T-helper 2 cell treated with Interferon-gamma antibody and Interleukin-4, amounts not matched to agents 5 μg/mL and 100 μg/mL, for 36 hours (primary cell): ENCODE measurements at places on chromosomes 4 and X.

GRCh38 chrX:133776072-133776471 is 209.3 kb downstream of the GPC3 start:
- H3K27ac ChIP-seq: no peak overlapping the region
- no peak overlapping the region for H3K4me3 ChIP-seq
- no peaks in the 10 kb centered on the region for H3K4me1 ChIP-seq
- no peaks in the 10 kb centered on the region for H3K36me3 ChIP-seq

DNA sequence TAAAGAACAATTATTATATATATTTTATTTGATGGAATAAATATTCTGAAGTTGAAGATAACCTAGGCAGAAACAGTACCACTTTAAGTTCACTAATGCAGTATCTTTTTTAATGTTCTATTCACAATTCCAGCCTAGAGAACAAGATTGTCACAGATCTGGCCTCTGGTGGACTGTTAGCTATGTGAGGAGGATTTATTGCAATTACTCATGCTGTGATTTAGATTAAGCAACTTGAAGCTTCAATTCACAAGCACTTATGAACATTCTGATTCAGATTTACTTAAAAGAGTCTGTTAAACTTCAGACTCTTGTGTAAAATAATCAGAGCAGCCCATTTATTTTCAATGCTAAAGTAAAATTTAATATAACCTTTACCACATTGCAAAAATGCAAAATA is 1489.8 kb downstream of the STIM2 start:
- no peak for DNase-seq
- no peak overlapping the region for H3K27ac ChIP-seq
- no peak overlapping the region for H3K4me3 ChIP-seq
- H3K27me3 ChIP-seq: no peaks in the 10 kb centered on the region
- H3K4me1 ChIP-seq: no peaks in the 10 kb centered on the region
- H3K36me3 ChIP-seq: no peaks in the 10 kb centered on the region

- peaks cover 6% of the 10 kb centered on the region for H3K4me1 ChIP-seq
- H3K27ac ChIP-seq: no peak overlapping the region
- H3K27me3 ChIP-seq: no peaks in the 10 kb centered on the region
- H3K36me3 ChIP-seq: peaks cover 7% of the 10 kb centered on the region
- DNase-seq: no peak
- no peak overlapping the region for H3K4me3 ChIP-seq
These were observed 39.8 kb upstream of the NAP1L5 start for GRCh38 chr4:88737307-88737941.

DNA sequence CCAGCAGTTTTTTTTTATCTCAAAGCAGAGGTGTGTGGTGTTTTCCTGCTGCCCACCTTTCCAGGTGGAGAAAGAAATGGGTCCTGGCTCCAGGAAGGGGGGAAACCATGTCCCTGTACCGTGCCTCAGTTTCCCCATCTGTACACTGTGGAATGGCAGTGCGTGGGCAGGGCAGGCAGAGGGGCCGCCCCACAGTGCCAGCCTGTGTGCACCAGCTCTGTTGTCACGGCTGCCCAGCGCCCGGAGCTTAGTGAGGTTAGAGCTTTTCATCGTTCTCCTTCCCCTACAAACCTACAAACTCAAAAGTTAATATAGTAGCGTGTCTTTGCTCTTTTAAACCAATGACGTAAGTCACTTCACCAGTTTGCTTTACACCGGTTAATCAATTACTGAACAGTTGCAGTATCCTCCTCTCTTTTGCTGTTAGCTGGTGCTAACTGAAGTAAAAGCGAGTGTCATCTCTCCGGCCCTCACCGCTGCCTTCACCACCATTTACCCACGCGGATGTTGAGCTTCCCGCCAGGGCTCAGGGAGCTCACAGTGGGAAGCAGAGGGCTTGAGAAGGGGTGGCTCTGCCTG is 114.8 kb upstream of the ADRA2C start:
- no peak overlapping the region for H3K4me3 ChIP-seq
- DNase-seq: no peak
- H3K27ac ChIP-seq: no peak overlapping the region
- no peaks in the 10 kb centered on the region for H3K4me1 ChIP-seq
- no peaks in the 10 kb centered on the region for H3K36me3 ChIP-seq

- H3K4me3 ChIP-seq: no peak overlapping the region
- no peak overlapping the region for H3K27ac ChIP-seq
- H3K36me3 ChIP-seq: no peaks in the 10 kb centered on the region
- DNase-seq: no peak
- no peaks in the 10 kb centered on the region for H3K4me1 ChIP-seq
These were observed 811.5 kb upstream of the FRG1 start for GRCh38 chr4:189129044-189129694.

DNA sequence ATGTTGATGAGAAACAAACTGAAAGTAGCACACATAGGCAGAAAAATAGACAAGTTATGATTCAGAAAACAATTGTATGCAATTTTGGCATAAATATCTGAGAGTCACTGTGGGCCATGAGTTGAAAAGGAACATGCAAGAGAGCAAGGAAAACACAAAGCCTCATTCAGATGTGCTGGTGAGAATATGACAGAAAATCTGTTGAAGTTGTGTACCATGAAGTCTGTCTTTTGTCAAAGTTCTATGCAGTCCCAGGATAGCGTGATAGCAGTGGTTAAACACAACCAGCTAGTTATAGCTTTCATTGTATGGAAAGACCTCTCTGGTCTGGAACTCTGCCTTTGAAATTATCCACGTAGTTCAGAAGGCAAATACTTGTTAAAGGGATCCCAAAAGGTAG is 53.0 kb downstream of the TMEM154 start:
- no peaks in the 10 kb centered on the region for H3K4me1 ChIP-seq
- DNase-seq: no peak
- H3K36me3 ChIP-seq: peaks cover 13% of the 10 kb centered on the region
- H3K4me3 ChIP-seq: no peak overlapping the region
- H3K27ac ChIP-seq: no peak overlapping the region

DNA sequence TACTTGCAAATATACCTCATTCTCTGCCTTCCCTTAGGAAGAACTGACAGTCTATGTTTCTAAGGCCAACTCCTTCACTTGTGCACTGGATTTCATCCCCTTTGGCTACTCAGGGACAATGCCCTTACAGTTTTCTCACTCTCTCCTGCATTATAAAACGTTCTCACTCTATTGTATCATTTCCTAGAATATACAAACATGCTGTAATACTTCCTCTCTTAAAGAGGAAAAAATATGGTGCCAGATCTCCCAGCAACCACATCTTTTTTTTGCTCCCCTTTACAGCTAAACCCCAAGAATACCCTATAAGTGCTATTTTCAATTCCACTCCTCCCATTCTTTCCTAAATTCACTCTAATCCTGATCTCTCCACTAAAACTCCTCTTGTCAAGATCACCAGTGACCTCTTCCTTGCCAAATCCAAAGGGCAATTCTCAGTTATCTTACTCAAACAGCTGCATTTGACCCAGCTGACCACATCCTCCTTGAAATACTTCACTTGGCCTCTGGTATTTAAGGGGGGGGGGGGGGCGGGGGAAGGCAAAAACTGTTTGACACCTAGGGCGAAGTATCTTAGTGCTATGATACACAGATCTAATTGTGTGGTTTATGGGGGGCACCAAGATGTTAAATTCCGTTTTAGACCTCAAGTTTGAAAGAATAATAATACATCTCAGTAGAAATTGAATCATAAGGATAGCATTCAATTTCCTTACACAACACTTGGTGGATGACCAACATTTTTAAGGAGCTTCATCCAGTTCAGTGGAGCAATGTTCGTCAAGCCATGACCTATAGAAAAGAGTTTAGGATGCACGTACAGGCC is 1.6 kb downstream of the RCHY1 start:
- H3K4me1 ChIP-seq: peaks cover 35% of the 10 kb centered on the region
- H3K4me3 ChIP-seq: no peak overlapping the region
- H3K36me3 ChIP-seq: peaks cover 30% of the 10 kb centered on the region
- no peaks in the 10 kb centered on the region for H3K27me3 ChIP-seq
- H3K27ac ChIP-seq: peak overlapping the region; percentile 79

DNA sequence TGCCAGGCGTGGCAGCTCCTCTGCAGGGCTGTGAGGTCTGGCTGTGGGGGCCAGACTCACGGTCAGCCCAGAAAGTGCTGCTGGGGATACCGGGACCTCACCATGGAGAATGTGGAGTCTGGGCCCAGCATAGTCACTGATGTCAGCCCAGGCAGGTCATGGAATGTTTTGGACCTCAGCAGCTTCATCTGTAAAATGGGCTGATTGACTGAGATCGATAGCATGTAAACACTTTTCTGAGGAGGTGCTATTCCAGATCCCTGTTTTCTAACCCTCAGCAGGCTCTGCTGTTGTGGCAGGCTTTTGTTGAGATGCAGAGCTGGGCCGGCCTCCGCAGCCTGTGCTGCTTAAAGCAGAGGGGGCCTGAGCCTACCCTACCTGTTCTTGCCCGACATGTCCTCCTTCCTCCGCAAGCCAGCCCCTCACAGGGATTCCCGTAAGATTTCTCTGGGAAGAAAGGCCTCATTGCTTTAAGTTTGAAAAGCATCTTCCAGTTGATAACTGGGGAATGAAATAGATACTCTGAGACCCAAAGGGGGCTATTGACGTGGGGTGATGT is 38.3 kb upstream of the HGFAC start:
- H3K4me1 ChIP-seq: no peaks in the 10 kb centered on the region
- peaks cover 2% of the 10 kb centered on the region for H3K27me3 ChIP-seq
- no peaks in the 10 kb centered on the region for H3K36me3 ChIP-seq
- no peak overlapping the region for H3K4me3 ChIP-seq
- H3K27ac ChIP-seq: no peak overlapping the region

DNA sequence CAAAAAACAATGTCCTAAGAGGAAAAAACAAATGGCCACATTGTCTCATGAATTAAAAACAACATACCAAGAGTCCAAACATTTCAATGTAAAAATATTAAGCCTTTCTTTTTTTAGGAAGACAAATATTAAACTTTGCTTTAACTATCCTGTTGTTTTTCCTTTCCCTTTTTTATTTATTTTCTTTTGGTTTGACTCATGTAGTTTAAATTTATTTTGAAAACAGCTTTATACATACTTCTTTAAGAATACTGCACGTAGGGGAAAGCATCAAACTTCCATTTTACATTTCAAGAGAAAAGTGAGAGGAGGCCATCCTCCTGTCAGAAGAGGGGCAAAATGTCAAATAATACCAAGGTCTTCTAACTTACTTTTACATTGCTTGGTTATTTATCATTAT is 8.7 kb downstream of the GAB1 start:
- H3K36me3 ChIP-seq: no peaks in the 10 kb centered on the region
- H3K4me3 ChIP-seq: no peak overlapping the region
- no peak for DNase-seq
- H3K27me3 ChIP-seq: peaks cover 41% of the 10 kb centered on the region
- H3K27ac ChIP-seq: no peak overlapping the region

GRCh38 chr4:129546531-129546930 is 450.6 kb downstream of the C4orf33 start:
- no peaks in the 10 kb centered on the region for H3K36me3 ChIP-seq
- H3K4me3 ChIP-seq: no peak overlapping the region
- H3K4me1 ChIP-seq: no peaks in the 10 kb centered on the region
- H3K27me3 ChIP-seq: no peaks in the 10 kb centered on the region

DNA sequence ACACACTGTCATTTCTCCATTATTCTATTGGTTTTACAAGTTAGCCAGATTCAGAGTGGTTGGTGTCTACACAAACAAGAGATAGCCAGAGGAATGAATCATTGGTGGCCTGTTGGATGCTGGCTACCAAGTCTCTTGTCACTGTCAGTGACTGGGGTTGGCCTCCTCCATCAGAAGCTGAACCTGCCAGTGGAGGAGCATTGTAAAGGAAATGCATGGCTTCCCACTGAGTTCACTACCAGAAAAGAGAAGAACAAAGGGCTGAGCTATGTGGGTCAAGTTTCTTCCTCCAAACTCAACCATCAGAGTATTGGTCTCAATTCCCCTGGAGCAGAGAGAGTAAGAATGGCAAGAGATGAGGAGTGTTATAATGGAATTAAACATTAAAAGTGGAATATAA is 26.5 kb upstream of the ANKRD50 start:
- no peak for DNase-seq
- H3K36me3 ChIP-seq: no peaks in the 10 kb centered on the region
- H3K4me3 ChIP-seq: no peak overlapping the region
- no peaks in the 10 kb centered on the region for H3K4me1 ChIP-seq

- no peak overlapping the region for H3K27ac ChIP-seq
- H3K27me3 ChIP-seq: peaks cover 7% of the 10 kb centered on the region
- no peaks in the 10 kb centered on the region for H3K36me3 ChIP-seq
These were observed 27.9 kb upstream of the ZCCHC12 start for GRCh38 chrX:118795528-118796280.

DNA sequence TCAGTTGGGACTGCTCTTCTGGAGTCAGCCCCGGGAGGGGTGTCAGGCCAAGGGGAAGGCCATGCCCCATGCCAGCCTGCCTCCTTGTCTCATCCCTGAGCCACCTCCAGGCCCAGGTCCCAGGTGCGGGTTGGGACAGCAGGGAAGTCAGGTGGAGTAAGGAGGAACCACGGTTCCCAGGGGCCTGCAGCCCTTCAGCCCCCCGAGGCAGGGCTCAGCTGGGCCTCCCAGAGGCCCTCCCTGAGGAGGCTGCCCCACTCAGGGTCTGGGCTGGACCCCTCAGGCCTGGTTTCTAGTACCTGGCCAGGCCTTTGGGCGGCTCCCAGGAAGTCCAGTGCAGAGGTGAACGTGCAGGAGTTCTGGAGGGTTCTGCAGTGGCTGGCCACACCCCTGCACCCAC is 23.4 kb upstream of the FGFR3 start:
- DNase-seq: no peak
- no peak overlapping the region for H3K27ac ChIP-seq
- no peaks in the 10 kb centered on the region for H3K36me3 ChIP-seq
- H3K4me3 ChIP-seq: no peak overlapping the region
- H3K27me3 ChIP-seq: peaks cover 15% of the 10 kb centered on the region

DNA sequence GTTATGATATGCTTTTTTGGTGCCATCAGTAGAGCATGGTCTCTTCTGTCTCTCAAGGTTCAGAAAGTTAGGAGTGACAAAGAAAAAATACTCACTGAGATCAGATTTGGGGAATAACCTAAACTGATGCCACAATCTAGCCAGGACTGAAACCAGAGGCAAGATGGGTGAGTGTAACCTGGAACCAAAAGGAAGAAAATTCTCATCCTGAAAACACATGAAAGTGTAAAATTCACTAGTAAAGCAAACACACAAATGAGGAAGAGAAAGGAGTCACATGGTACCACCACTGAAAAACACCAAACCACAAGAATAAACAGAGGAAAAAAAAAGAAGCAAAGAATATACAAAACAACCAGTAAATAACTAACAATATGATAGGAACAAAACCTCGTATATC is 96.4 kb downstream of the ANXA10 start:
- DNase-seq: no peak
- no peak overlapping the region for H3K4me3 ChIP-seq
- H3K27me3 ChIP-seq: peaks cover 10% of the 10 kb centered on the region
- peaks cover 4% of the 10 kb centered on the region for H3K4me1 ChIP-seq
- H3K36me3 ChIP-seq: no peaks in the 10 kb centered on the region
- H3K27ac ChIP-seq: no peak overlapping the region

GRCh38 chr4:19472666-19473065 is 779.0 kb upstream of the SLIT2 start:
- H3K27me3 ChIP-seq: no peaks in the 10 kb centered on the region
- H3K4me1 ChIP-seq: no peaks in the 10 kb centered on the region
- no peak overlapping the region for H3K4me3 ChIP-seq
- H3K36me3 ChIP-seq: no peaks in the 10 kb centered on the region
- H3K27ac ChIP-seq: no peak overlapping the region

- DNase-seq: no peak
- H3K36me3 ChIP-seq: peaks cover 36% of the 10 kb centered on the region
- peaks cover 35% of the 10 kb centered on the region for H3K4me1 ChIP-seq
- H3K27me3 ChIP-seq: no peaks in the 10 kb centered on the region
- H3K4me3 ChIP-seq: peak overlapping the region; percentile 95
These were observed 3.8 kb downstream of the TMEM165 start for GRCh38 chr4:55399581-55399980.
